ENCODE measurements at places on chromosomes 3 and 15.

- DNase-seq = no peak
Observed at GRCh38 chr3:53693451-53693850, 152.8 kb downstream of the CHDH start.

DNA sequence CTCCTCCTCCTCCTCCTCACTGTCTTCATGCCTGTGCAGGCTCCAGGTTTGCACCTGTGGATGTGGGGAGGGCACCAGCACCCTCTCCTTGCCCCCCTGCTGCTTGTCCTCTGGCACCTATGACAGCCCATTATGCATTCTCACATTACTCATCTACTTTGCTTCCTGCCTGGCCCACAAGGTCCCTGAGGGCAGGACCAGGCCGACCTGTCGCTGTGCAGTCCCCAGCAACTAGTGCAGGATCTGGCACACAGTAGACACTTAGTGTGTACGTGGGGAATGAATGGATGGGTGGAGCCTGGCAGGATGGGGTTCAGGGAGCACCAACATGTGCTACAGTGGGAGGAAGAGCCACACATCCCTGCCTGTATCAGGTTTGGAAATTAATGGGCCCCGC, 58.3 kb upstream of the TMEM115 start:
- no peak for DNase-seq

- no peak for DNase-seq
Observed at GRCh38 chr15:95497634-95498033, 832.9 kb upstream of the NR2F2 start.

DNA sequence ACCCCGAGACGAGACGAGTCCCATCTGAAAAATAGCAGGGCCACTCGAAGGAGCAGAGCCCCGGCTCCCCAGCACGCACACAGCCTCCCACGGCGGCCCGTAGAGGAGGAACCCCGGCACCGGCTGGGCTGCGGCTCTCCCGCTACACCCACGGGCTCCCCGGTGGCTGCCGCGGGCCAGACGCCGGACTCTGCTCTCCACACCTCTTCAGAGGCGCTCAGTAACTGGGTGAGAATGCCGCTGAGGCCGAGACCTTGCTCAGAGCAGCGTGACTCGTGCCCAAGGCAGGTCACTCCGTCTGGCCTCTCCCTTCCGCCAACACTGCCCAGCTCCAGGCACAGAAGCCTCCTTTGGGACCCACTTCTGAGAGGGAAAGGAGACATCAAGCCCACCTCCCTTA, 34.4 kb downstream of the TNK2 start:
- no peak for DNase-seq

DNA sequence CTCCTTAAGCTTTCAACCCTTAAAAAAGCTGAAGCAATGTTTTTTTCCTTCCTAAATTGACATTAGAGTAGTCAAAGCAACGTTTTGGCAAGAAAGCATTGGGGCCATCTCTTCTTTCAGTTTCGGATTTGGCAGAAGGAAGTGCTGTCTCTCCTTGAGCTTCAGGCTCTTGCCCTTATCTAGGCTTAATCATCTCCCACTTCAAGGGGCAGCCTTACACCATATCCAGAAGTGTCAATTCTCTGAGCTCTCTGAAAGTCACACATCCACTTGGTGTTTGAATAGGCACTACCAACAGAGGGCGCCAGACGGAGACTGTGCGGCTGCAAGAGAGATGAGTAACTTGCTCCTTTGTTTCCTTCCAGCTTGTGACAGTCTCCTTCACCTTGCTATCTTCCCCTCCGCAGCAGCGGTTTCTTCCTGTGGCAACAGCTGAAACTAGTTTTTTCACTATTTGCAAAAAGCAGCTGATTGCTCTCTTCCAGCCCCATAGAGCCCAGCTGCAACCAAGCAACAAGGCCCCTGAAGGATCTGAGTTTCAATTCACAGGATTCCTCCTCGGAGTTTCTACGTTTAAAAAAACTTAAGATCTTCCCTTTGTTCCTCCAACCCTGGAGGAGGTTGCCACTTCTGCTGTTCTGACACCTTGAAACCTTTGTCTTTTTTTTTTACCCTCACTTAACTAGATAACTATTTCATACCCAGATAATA, 147.0 kb upstream of the SLCO3A1 start:
- DNase-seq = peak; percentile 73
